Effector CD8-positive, alpha-beta T cell (primary cell): ENCODE measurements at places on chromosomes 2 and 18.

- no peak for DNase-seq
Measured at GRCh38 chr2:1210352-1210751, 202.9 kb upstream of the TPO start.

GRCh38 chr2:103293067-103293741 is 531.4 kb downstream of the TMEM182 start:
- no peak for DNase-seq

DNA sequence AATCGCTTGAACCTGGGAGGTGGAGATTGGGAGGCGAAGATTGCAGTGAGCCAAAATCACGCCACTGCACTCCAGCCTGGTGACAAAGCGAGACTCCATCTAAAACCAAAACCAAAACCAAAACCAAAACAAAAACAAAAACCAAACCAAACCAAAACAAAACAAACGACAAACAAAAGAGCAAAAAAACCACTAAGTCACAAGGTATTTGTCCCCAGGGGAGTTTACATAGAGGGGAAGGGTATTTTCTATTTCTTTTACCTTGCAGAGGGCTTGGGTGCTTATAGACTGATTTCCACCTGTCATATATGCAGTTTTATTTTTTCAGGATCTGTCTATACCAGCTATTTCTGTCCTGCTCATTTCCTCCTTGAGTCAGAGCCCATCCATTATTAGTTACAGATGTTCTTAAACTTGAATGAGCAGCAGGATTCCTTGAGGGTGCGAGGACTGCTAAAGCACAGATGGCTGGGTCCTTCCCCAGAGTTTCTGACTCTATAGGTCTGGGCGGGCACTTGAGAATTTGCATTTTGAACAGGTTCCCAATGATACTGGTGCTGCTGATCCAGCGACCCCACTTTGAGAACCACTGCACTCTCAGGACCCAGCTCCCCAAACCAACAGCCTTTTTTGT is 102.2 kb upstream of the UXS1 start:
- DNase-seq = no peak

GRCh38 chr2:28589746-28590463 is 94.0 kb downstream of the PLB1 start:
- no peak for DNase-seq

GRCh38 chr2:43170405-43171105 is 55.9 kb downstream of the ZFP36L2 start:
- DNase-seq = no peak

DNA sequence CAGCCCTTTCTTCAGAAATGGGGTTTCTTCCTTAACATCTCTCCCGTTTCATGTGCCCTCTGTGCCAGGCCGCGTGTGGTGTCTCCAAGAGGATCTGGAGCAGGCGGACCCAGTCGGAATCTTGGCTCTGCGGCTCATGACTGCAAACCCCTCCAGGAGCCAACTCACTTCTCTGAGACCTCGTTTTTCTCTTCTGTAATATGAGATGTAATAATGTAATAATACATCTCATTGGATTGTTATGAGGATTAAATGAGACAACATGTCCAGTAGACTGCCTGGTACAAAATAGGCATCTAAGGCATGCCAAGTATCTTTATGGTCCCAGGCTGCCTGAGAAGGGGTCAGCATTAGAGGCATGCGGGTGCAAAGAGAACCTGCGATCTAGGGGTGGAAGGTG is 221.3 kb upstream of the REV1 start:
- no peak for DNase-seq

DNA sequence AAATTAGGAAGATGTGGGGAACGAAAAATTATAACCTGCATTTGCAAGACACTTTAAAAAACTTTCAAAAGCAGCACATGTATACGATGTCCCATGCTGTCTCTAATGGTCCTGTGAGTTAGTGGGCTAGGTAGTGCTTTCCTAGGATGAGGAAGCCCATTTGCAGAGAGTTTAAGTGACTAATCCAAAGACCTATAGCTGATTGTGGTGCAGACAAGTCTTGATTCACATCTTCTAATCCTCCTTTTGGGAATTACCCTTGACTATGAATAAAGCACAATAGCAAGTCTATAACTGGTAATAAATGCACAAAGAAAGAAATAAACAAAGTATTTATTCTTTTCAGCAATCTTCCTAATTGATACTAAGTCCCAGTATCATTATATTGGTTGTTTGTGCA is 234.6 kb upstream of the FANCL start:
- DNase-seq = no peak

- no peak for DNase-seq
Measured at GRCh38 chr2:112805542-112805941, 21.2 kb upstream of the IL1A start.

DNA sequence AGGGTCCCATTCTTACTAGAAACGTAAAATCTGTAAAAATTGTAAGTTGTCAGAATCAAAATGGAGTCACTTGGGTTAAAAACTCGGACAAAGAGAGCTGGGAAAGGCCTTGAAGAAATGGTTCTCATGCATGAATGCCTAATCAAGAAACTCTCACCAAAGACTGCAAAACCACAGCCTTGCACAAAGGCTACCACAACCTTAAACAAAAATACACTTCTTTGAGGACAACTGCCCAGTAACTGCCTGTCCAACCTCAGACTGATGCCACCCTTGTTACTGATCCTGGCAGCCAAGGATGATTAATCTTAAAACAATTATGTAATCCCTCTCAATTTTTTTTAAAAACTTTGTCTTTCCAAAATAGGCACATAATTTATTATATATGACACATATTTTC is 299.3 kb downstream of the CCDC85A start:
- no peak for DNase-seq

- no peak for DNase-seq
Measured at GRCh38 chr2:48844417-48845155, 89.1 kb upstream of the LHCGR start.

- DNase-seq = no peak
Measured at GRCh38 chr2:216315802-216316603, 56.3 kb downstream of the MARCHF4 start.

- no peak for DNase-seq
Measured at GRCh38 chr18:48004577-48004976, 74.1 kb upstream of the SMAD2 start.

- no peak for DNase-seq
Measured at GRCh38 chr18:54076166-54076565, 148.3 kb downstream of the MBD2 start.

DNA sequence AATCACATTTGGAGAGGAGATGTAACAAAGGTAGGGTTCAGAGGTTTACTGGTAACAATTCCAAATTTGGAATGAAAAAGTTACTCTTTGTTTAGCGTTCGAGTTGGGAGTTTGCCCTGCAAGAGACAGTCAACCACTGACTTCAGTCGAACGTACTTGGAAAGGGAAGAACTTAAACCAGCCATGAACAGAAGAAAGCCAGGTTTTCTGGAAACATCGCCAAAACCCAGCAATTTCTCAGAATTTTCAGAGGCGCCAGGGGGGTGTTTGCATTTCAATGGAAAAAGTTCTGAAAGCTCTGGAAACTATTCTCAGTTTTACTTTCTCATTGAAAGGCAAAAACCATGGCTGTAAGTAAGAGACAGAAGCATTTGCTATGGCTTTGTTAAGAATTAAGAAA is 28.5 kb upstream of the AQP4 start:
- no peak for DNase-seq

GRCh38 chr18:75625966-75626365 is 198.5 kb upstream of the SMIM21 start:
- no peak for DNase-seq

DNA sequence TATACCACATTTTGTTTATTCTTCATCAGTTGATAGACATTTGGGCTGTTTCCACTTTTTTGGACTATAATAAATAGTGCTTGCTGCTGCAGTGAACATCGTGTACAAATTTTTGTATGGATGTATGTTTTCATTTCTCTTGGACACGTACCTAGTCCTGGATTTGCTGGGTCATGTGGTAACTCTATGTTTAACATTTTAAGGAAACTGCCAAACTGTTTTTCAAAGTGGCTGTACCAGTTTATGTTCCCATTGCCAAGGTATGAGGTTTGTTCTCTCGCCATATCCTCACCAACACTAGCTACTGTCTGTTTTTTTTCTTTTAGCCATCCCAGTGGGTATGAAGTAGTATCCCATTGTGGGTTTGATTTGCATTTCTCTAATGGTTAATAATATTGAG is 42.5 kb downstream of the GREB1L start:
- DNase-seq = no peak

GRCh38 chr2:60423505-60423904 is 129.9 kb downstream of the BCL11A start:
- no peak for DNase-seq

GRCh38 chr18:24674200-24674599 is 213.8 kb downstream of the HRH4 start:
- no peak for DNase-seq

GRCh38 chr2:85746321-85747004 is 7.3 kb upstream of the ATOH8 start:
- no peak for DNase-seq

GRCh38 chr2:160335441-160335840 is 135.4 kb upstream of the ITGB6 start:
- DNase-seq = no peak

- DNase-seq = no peak
Measured at GRCh38 chr2:82124629-82125028, 1820.1 kb upstream of the LRRTM1 start.

DNA sequence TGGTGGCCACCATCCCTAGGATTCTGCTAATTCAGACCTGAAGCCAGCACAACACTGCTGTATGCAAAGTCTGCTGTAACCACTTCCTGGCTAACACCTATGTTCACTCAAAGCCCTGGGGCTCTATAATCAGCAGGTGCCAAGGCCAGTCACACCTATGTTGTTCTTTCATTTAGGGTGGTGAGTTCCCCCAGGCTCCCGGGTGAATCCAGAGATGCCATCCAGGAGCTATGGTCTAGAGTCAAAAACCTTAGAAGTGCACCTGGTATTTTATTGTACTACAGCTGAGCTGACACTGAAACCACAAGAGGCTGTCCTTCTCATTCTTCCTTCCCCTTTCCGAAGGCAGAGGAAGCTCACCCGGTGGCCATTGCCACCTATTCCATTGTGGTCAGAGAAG is 46.2 kb upstream of the CCDC141 start:
- no peak for DNase-seq

GRCh38 chr18:21336846-21337245 is 94.8 kb downstream of the GREB1L start:
- no peak for DNase-seq

DNA sequence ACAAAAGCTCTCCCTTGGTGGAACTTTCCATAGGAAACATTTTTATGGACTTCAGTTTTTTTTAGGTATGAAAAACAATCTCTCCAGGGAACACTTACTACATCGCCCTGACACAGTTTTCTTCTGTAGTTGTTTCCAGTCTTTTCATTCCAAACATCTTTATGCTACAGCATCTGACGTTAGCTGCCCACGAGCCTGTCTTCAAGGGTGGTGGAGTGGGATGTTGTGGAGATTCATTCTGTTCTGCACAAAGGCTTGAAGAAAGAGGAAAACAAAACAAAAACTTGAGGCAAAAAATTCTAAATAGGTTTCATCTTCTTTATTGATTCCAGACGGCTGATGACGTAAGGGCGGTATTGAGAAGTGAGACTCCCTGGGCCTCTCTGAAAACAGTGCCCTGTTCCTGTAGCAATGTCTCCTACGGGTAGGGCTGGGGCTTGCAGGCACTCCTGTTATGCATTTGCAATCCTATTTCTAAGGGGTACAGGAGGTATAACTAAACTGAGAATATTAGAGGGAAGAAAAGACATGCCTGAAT is 375.0 kb downstream of the RNF144A start:
- DNase-seq = no peak
